ENCODE measurements at places on chromosomes 1 and 21. TPM values are rescaled to one million over a fixed set of nuclear protein-coding genes. Genes with fewer than 3 reads are reported as not detected.

DNA sequence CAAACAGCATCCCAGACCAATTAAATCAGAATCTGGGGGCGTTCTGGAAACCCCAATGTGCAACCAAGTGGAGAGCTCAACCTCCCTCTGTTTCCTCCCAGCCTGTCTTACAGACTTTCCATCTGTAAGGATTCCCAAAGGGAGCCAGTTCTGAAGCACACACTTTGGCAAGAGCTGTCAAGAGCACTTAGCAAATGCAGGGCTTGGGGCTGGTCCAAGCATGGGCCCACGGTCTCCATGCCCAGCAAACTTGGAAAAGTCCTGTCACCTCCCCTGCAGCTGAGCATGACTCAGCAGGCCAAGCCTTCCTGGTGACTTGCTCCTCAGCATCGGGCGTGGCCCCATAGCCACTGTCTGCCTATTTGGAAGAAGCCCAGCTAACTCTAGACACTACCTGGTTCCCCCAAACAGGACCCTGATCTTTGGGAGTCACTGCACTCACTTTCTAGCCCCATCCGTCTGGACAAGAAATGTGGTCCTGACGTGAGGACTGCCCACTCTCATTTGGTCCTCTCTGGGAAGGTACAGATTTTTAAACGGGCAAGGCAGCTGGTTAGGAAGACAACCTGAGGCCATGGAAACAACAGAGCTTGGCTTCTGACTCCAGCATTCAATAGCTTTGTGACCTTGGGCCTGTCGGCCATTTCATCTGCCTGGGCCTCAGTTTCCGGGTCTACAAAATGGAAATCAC lies 16.9 kb downstream of the SLC2A1 start:
- peak overlapping the region; percentile 39 for H3K27ac ChIP-seq
- H3K36me3 ChIP-seq: peaks cover 56% of the 10 kb centered on the region
- H3K27me3 ChIP-seq: no peaks in the 10 kb centered on the region
- DNase-seq: no peak

The AADACL4 gene
- not detected for total RNA-seq

The HES3 gene
- not detected for total RNA-seq

DNA sequence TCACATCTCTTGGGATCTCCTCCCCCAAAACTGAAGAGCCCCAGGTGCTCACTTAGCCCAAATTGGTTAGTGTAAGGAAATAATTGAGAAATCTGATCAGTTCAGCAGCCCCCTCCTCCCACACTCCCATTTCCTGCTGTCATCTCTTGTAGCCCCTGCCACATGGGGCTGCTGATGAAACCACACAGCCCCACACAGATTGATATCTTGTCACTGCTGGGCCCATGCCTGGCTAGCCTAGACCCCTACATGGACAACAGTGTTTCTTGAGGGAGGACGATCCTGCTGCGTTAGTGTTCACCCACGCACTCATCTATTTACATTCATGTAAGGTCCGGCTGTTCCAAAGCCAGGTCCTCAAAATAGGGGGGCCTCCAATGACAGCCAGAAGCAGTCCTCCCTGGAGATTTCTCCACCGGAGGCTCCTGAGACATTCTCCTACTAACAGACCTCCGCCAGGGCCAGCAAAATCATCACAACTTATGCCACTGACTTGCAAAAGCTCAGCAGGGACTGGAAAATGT lies 23.9 kb upstream of the RXRG start:
- no peak overlapping the region for H3K27ac ChIP-seq
- DNase-seq: no peak
- H3K27me3 ChIP-seq: peaks cover 15% of the 10 kb centered on the region
- no peaks in the 10 kb centered on the region for H3K4me1 ChIP-seq
- H3K4me3 ChIP-seq: no peak overlapping the region
- no peaks in the 10 kb centered on the region for H3K36me3 ChIP-seq

The NPHP4 gene
- 9.8 TPM for total RNA-seq

The FNDC10 gene
- total RNA-seq: 5.9 TPM

DNA sequence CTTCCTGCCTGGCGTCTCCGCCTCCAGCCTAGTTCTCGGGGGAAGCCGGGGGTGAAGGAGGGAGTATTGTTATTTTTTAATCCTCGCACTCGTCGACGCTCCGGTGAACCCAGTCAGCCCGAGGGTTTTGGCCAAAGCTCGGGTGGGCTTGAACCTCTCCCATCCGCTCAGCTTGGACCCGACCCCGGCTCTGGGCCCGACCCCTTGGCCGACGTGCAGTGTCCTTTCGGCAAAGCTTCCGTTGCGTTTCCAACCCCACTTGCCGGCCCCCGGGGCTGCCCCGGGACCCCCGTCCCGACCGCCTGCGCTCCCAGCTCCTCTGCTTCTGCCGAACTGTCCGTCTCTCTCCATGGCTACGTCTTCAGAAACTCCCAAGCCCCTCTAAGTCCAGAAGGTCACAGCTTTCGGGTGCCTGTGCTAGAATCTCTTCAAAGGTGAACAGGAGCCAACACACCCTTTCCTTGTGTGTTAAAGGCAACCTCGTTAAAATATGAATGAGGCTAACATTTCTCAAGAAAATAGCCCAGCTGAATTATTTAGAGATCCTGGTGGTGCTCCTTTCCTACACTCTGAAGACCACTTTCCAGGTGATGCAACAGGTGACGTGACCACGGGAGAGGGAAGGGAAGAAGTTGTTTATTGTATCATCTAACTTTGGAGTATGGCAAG lies 647 bp downstream of the DESI2 start:
- peaks cover 16% of the 10 kb centered on the region for H3K4me1 ChIP-seq
- H3K4me3 ChIP-seq: peak overlapping the region; percentile 86
- no peaks in the 10 kb centered on the region for H3K36me3 ChIP-seq
- DNase-seq: no peak
- peak overlapping the region; percentile 27 for H3K27ac ChIP-seq

- H3K27ac ChIP-seq: no peak within 1 kb of the TSS
- H3K27me3 ChIP-seq: peaks cover 84% of the 10 kb centered on the region
- H3K4me3 ChIP-seq: no peak within 1 kb of the TSS
Observed at GRCh38 chr1:32886004-32886827, at the start of gene HPCA. HPCA (plus strand) TSS chr1:32886491; CDS start chr1:32888899, 2,408 bp downstream.

- H3K27me3 ChIP-seq: no peaks in the 10 kb centered on the region
- no peaks in the 10 kb centered on the region for H3K36me3 ChIP-seq
- H3K27ac ChIP-seq: no peak overlapping the region
- H3K4me1 ChIP-seq: no peaks in the 10 kb centered on the region
Observed at GRCh38 chr1:99677416-99677815, 31.5 kb downstream of the PALMD start.

DNA sequence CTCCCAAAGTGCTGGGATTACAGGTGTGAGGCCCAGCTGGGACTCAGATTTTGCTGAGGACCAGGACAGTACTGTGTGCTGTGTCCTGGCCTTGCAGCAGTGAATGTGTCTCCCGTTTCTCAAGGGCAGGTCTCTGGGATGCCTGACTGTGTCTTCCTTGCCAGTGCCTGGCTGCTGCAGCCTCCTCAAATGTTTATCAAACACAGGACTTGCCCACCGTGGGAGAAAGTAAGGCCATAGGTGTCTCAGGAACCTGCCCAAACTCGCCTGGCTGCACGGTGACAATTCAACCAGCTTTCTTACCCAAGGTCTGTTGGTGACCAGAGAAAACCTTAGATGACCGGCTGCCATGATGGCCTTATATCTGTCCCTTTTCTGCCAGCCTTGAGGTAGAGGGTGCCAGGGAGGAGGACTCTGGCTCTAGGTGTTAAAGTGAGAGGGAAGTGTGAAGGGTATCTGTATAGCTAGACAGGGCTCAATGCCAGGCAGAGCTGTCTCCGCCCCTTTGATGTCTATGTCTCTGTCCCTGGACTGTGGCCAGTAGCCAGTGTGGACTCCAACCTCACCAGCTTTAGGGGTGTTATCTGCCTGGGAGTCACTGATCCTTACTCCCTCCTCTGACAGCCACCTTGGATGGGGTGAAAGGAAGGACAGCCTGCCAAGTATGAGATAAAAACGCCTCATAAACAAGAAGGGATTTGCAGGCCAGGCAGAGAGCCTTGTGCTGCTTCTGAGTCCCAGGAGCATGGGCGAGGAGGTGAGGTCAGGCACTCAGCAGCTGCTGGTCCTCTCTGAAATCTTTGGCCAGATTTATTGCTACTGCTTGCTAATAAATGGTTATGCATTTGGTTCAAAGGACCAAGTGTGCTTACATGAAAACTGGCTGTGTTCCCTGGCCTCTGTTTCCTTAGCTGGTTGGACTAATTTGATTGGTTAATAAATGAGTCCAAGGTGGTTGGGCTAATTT lies 22.3 kb downstream of the IL6R start:
- H3K4me3 ChIP-seq: no peak overlapping the region
- H3K4me1 ChIP-seq: peaks cover 80% of the 10 kb centered on the region
- no peak for DNase-seq
- H3K27ac ChIP-seq: peak overlapping the region; percentile 18
- H3K27me3 ChIP-seq: no peaks in the 10 kb centered on the region

The KIRREL1 gene
- total RNA-seq: not detected

- H3K4me1 ChIP-seq: peaks cover 8% of the 10 kb centered on the region
- no peak for DNase-seq
- H3K27me3 ChIP-seq: no peaks in the 10 kb centered on the region
- no peak overlapping the region for H3K27ac ChIP-seq
- no peaks in the 10 kb centered on the region for H3K36me3 ChIP-seq
- H3K4me3 ChIP-seq: no peak overlapping the region
Observed at GRCh38 chr1:77347646-77348045, 65.8 kb downstream of the AK5 start.

The LORICRIN gene
- total RNA-seq: not detected

DNA sequence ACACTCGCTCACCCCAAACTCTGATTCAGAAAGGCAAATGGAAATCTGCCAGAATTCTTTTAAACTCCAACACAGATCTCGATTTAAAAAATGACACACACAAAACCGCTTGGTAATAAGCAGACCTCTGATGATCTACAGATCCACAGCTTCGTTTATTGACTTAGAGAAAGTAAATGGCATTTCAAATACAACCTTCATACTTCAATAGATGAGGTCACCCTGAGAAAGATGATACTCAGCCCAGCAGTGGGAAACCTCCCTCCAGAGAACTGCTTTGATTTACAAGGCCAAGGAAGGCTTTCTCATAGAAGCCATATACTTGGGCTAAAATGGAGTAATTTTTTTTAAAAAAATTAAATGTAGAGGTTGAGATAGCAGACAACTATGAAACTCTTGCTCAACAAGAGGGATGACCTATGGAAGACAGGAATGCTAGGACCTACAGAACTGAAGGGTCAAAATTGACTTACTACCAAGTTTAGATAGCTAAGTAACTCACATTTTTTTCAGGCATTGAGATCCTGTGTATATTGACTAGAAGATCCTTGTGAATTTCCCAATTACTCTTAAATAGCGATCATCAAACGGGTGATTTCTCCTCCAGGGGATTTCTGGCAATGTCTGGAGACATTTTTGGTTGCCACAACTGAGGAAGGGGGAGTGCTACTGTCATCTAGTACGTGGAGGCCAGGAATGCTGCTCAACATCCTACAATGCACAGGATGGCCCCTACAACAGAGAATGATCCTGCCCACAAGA lies 143.9 kb downstream of the CLIC6 start:
- H3K36me3 ChIP-seq: peaks cover 25% of the 10 kb centered on the region
- no peaks in the 10 kb centered on the region for H3K27me3 ChIP-seq
- no peak for DNase-seq
- H3K27ac ChIP-seq: no peak overlapping the region
- H3K4me3 ChIP-seq: no peak overlapping the region
- H3K4me1 ChIP-seq: peaks cover 2% of the 10 kb centered on the region

The DYNLT5 gene
- not detected for total RNA-seq

DNA sequence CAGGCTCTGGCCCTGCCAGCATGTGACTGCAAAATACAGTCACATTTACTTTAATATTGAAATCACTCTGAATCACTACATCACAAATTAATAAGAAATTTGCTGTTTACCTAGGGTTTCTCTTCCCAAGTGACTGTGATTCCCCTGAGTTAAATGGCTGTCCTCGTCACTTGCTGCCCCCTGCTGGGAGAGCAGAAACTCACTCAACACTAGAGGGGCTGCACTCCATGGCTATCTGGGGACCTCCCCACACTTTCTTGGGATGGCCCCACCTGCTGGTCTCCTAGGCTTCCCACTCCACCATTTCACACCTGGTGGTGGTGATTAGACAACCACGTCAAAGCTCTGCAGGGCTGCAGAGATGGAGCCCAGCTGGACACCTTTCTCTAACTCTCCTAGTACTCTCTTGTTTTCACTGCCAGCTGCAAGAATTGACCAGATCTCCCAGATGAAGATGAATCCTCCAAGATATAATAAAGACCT lies 63.4 kb downstream of the CD2 start:
- H3K4me1 ChIP-seq: peaks cover 23% of the 10 kb centered on the region
- no peaks in the 10 kb centered on the region for H3K27me3 ChIP-seq
- no peaks in the 10 kb centered on the region for H3K36me3 ChIP-seq
- H3K27ac ChIP-seq: peak overlapping the region; percentile 61

The C1QA gene
- total RNA-seq: 0.33 TPM

DNA sequence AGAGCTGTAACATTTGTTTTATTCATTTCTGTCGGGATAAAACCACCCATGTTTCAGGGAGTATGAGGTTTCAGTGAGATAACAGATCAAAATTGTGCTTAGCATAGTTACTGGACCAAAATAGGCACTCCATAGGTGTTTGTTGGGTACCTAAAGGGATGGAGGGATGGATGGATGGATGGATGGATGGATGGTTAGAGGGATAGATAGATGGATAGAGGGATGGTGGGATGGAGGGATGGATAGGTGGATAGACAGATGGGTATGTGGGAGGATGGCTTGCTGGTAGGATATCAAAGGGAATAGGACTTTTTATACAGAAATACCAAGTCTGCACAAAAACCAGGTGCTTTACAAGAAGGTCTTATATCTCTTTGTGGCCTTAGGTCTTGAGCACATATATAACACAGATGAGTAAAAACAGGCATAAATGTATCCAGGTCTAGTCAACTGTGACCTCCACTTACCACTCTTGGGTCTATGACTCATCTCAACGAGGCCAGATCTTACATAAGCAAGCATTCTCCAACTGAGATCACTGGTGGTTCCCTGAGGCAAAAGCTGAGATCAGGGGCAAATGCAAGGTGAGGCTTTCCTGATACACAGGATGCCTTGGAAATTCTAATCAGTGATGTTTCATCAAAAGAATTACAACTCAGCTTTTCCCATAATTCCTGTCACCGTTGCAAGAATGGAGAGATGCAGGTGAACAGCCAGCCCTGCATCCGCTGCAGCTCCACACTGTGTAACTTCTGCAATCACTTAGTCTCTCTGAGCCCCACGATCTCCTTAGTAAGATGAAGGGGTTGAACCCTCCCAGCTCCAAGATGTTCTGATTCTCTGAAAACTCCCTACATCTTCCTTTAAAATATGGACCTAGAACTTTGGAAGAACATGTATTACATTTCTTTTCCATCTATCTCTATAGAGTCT lies 32.0 kb downstream of the PTAFR start:
- no peak overlapping the region for H3K4me3 ChIP-seq
- no peaks in the 10 kb centered on the region for H3K4me1 ChIP-seq
- DNase-seq: no peak
- H3K27me3 ChIP-seq: no peaks in the 10 kb centered on the region

- DNase-seq: no peak
- H3K4me3 ChIP-seq: no peak overlapping the region
- H3K27ac ChIP-seq: no peak overlapping the region
- no peaks in the 10 kb centered on the region for H3K36me3 ChIP-seq
Observed at GRCh38 chr1:17689011-17689410, 66.1 kb upstream of the ACTL8 start.

Data from T-cell (primary cell).